ENCODE measurements at places on chromosomes 7 and 10.
A peak's percentile ranks its signal among the peaks of the same experiment; 100 is the strongest.

- no peak for ATAC-seq
These were observed 208.8 kb downstream of the THSD7A start for GRCh38 chr7:11623093-11623678.

DNA sequence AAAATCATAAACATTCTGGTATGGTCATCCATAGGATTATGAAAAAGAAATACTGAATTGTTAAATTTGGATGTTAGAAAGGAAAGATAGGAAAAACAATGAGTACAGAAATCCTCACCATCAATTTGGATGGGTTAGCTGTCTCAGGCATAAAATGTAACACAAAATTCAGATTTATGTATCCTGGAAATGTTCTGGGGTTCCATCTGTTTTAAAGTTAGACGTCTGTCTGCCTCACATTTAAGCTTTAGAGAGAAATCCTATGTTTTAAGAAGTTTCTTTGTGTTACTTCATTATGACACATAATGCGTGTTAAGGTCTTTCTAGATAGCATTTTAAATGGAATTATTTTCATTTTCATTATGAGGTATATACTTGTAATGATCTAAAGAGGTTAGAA, 103.5 kb downstream of the REEP3 start:
- ATAC-seq = no peak

GRCh38 chr7:24701261-24702235, 55.7 kb downstream of the GSDME start:
- ATAC-seq = no peak

DNA sequence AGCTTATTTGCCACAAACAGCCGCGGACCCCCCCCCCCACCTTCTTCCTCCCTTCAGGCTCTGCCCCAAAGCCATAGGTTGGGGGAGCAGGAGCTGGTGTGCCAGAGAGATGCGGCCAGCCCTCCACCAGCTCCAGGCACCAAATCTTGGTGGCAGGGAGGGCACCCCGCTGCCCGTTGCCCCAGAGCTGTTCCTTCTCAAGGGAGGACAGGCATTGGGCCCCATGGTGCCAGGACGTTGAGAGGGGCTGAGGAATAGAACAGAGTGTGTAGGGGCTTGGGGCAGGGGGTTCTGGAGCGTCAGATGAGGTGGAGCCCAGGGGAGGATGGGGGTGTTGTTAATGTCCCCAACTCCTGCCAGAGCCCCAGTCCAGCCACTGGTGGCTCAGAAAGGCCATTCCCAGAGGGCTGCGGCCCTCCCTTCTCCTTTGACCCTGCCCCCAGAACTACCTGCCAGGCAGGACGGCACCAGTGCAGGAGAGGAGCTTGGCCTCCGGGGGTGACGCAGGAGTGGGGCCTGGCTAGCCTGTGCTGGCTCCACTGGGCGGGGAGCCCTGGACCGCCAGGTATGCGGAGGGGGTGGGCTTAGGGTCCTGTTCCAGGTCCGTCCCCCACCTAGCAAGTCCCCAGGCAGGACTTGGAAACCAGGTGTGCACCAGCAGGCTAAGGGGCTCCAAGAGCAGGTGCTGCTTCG, 10.0 kb upstream of the SEC24C start:
- ATAC-seq = no peak

DNA sequence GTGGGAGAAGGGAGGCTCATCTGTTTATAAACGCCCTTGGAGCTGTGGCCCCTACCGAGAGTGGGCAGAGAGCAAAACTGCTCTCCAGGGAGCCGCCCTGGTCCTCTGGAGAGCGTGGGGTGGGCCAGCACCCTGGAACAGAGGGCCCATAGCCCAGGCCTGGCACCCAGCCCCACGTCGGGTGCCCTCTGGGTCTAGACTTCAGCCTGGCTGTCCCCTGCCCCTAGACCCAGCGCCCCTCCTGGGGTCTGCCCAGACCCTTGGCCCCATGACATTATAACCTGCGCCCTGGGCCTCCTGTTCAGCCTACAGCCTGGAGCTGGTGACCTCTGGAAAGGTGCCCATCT, 24.7 kb downstream of the GET4 start:
- ATAC-seq = peak; percentile 9

DNA sequence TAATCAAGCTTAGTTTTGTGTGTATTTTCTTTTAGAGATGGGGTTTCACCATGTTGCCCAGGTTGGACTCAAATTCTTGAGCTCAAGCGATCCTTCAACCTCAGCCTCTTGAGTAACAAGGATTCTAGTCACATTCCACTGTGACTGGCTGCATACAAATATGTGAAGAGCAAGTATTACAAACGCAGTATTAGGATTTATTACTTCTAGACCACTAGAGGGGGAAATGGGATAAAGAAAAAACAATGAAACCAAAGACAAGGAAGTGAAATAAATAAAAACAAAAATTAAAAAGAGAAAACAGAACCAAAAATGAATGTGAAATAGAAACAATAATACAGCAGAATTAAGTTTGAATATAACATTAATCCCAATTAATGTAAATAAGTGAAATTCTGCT, 308.7 kb downstream of the ANKRD30A start:
- no peak for ATAC-seq

DNA sequence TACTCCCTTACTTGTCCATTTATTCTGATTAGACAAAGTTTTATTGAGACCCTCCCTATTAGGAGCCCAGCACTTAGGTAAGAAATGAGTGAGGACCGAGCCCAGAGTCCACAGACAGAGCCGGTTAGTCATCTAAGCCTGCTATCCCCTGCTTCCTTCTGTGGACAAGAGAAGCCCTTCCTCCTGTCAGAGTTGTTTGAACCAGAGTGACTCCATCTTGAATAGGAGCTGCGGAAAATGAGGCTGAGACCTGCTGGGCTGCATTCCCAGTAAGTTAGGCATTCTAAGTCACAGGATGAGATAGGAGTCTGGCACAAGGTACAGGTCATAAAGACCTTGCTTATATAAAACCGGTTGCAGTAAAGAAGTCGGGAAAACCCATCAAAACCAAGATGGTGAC, 109.1 kb downstream of the CPXM2 start:
- no peak for ATAC-seq

DNA sequence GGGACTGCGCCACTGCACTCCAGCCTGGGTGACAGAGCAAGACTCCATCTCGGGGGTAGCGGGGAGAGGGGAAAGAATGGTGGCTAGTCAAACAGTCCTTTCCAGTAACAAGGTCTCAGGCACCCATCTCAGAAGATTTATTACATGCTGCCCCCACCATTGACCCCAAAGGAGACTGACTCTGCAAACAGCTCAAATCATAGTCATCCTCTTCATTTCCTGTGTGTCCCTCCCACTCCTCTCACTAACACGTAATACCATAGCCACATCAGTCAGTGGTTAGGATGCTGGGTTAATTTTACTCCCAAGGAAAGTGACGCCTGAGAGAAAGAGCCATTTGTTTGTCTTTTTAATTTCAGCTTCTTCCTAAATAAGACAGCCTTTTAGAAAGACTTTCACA, 56.6 kb upstream of the BET1 start:
- ATAC-seq = peak; percentile 80

GRCh38 chr10:97274828-97275227, 17.6 kb downstream of the ARHGAP19 start:
- no peak for ATAC-seq

- no peak for ATAC-seq
These were observed 114.8 kb upstream of the TCF7L2 start for GRCh38 chr10:112835217-112835715.

DNA sequence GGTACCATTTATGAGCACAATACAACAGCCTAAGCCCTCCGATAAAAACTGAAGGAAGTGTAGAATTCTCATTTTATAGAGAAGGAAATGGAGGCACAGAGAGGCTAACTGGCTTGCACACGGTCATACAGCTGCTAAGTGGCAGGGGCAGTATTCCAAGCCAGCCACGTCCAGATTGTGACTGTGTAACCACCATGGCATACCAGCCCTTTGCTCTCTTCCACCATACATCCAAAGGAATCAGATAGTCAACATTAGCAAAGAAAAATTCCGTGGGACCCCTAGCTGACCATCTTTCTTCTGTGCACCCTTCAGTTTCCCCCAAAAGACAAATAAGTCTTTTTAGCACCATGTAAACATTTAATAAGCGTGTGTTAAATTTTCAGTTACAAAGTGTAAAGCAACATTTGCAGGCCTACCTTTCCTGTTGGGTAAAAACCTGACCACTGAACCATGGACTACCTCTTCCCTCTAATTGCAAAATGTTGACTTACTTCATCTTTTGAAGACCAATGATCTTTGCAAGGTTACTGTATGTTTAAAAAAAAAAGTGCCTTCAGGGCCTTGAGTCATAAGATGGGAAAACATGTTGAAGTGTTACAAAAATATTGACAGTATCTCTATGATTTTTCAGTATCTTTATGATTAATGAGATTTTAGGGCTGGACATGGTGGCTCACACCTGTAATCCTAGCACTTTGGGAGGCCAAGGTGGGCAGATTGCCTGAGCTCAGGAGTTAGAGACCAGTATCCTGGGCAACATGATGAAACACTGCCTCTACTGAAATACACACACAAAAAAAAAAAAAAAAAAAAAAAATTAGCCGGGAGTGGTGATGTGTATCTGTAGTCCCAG, 24.3 kb upstream of the PDZD8 start:
- no peak for ATAC-seq

DNA sequence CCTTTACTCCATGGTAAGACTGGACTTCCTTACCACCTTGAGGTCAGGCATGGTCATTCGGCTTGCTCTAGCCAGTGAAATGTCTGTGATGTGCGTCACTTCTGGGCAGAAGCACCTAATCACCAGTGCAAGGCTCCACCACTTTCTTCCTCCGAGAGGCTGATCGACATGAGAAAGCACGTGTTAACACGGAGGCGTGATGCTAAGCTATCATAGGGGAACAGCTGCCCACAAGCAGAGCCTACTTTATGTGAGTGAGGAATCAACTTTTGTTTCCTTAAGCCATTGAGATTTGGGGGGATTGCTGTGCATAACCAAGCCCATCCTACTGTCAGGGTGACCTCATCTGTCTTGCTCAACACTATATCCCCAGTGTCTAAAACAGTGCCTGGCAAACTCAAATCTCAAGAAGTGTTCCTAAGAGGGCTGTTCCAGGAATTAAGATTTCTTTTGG, 23.1 kb upstream of the SAR1A start:
- no peak for ATAC-seq

- no peak for ATAC-seq
These were observed 573.9 kb upstream of the PCDH15 start for GRCh38 chr10:55374917-55375316.

DNA sequence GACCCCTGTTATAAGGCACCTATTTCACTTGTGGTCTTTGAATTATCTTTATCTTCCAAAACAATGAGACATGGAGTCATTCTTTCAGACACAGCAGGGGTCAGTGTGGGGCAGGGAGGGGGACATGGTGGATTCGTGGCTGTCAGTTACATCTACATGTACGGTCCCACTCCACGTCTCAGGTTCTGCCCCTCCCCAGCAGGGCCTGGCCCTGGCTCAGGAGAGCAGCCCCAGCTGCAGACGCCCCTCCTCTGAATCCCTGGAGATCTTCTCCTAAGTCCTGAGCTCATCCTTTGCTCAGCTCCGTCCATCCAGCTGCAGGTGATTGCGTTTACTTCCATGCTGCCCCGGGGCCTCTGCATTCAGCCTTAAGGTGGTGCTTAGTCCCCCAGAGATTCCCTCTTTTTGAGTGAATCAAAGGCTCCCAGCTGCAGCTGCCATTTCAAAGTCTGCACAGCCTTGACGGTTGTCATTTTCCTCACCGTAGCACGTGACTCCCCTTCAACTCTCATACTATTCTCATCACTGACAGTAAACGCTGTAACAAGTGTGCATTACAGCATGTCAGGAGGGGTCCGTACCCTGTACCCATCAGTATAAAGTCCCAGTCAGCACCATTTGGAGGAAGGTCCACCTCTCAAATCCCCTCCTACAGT, 113.4 kb upstream of the TCERG1L start:
- no peak for ATAC-seq

GRCh38 chr7:131546583-131547141, 9.8 kb downstream of the PODXL start:
- peak; percentile 14 for ATAC-seq

DNA sequence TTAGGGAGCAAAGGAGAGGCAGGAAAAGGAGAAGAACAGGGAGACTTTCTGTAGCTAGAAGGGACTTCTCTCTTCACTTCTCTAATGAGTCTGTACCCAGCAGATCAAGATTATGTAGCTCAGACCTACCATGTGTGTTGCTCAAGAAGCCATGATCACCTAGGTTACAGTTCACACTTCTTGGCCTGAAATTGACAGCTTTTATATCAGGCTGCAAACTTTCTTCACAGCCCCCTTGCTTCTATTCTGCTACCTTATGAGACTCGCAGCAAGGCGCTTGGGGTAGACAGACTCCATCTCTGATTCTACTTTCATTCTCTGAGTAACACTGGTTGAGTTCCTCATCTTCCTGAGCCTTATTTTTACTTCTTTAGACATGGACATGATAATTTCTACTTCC, 19.6 kb upstream of the GIMAP2 start:
- peak; percentile 8 for ATAC-seq

- ATAC-seq = no peak
These were observed 420.7 kb upstream of the NFE2L3 start for GRCh38 chr7:25731068-25731845.

DNA sequence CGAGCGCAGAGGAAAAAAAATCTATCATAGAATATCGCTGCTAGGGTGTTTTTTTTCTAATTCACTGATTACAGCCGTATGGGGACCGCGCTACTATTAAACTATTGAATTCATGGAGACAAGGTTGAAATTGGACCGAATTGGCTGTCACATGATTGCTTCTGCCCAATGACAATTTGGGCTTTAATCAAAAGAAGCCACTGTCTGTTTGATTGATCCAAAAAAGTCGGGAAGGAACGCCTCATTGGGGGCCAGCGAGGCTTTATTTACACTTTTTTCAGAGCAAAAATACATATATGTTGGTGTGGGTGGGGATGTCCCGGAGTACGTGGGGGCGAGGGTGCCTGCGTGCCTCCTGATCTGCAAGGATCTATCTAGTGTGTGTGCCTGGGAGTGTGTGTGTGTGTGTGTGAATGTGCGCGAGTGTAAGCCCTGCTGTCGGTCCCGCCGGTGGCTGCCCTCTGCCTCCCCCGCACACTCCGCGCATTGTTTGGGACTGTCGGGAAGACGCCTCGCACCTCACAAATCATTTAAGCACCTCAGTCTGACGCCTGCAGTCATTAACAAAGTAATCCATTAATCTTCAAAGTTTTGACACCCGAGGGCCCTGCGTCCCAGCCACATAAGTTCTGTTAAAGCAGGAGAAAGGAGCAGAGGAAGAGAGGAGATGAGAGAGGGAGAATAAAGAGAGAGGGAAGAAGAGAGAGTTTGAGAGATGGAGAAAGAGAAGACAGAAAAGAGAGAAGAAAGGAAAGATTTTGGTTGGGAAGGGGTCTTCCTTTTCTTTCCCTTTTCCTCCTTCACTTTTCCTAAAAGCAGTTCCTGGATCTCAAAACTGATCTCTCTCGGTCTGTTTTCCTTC, at the start of gene HOXA2:
TSS of gene HOXA2 (minus strand) at position 103 of the 862 bp plus-strand sequence. CDS start 183 bp downstream, outside the sequence.
- no peak for ATAC-seq

DNA sequence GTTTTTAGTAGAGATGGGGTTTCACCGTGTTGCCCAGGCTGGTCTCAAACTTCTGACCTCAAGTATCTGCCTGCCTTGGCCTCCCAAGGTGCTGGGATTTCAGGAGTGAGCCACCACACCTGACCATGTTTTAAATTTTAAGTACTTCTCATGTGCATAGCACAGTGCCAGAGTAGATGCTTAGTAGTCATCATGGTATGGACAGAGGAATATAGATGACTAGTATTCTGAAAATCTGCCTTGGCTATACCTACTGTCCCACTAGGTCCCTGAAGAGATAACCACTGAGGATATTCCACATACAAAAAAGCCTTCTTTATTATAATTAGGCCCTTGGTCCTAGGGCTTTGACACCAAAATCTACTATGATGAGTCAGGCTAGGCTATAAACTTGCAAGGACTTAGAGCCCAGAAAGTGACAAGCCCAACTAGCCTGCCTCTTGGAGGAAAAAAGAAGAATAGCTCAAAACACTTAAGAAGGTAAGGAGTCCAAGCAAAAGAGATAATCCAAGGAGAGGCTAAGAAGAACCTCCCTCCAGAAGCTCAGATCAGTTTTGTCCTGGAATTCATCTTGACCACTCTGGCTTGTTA, 34.0 kb downstream of the LUC7L2 start:
- ATAC-seq = peak; percentile 42

Data from activated T-helper 17 cell treated with anti-CD3 and anti-CD28 coated beads, Interleukin-2, amount 50 U/mL, for 72 hours (primary cell).